H54 (cell line): ENCODE measurements at places on chromosomes 1 and 21.
A peak's percentile ranks its signal among the peaks of the same experiment; 100 is the strongest.

GRCh38 chr1:177200290-177200689 lies 29.5 kb downstream of the BRINP2 start:
- no peak for DNase-seq

DNA sequence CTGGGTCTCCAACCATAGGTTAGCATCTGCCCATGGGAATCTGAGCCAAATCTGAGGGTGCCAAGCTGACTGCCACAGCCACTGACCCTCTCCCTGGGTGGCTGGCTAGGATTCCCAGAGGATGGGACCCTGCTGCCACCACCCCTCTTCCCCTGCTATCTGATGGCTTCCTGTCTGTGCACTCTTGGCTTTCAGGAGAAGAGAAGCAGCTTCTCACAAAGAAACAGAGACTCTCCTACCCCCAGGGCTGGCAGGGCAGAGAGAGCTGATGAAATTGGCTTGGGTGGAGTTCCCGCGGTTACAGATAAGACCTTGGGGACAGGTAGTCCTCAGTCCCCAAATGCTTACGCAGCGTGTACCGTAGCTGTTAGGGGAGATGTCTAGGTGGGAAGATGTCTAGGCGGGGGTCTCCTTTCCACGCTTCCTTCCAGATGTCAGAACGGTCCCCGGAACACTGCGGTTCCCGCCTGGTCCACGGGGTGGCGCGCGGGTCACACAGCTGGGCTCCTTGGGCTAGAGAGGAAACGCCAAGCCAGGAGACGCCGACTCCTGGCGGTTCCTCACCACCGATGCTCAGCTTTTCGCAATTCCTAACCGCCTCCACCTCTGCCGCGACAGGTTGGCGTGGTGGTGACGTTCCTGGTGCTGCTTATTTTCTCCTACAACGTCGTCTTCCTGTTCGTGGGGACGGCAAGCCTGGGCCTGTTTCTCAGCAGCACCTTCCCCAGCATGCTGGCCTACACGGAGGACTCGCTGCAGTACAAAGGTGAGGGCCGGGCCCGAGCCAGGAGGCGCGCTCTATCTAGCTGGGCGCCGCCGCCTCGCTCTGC lies 40.1 kb downstream of the ELK4 start:
- peak; percentile 88 for DNase-seq

DNA sequence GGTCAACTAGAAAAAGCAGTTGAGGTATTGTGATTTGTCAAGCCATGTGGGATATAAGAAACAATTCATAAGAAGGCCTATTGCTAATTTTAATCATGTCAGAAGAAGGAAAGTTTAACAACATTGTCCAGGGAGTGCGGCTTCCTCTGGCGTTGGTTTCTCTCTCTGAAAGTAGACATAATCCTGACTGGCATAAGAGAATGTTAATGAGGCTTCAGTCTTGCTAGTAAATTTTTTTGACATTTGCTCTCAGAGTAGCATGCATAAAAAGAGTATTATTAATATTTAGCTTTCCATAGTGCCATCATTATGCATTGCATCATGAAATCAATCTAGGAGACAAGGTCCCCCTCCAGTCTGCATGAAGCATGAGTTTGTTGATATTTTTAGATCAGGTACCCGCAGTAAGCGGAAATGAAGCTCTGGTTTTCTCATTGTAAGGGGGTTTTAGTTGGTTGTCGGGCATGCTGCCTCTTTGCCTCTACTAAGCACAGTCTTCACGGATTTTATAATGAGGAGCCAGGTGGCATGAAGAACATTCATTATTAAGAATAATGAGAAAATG lies 12.8 kb upstream of the PRDM2 start:
- no peak for DNase-seq

DNA sequence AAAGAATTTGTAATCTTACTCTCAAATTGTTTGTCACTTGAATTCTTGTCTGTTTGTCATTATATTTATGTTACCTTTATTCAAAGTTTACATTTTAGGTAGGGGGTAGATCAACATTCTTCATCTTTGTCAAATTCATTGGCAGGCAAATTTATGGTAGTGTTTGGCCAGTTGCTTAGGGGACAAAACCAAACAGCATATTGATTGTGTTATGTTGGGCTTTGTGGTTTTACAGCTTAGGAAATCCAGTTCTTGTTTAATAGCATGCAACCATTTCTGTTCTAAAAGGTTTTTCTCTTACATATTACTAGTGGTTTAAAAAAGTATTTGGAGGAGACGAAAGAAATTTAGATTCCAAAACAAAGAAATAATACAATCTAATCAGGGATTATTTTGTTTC lies 91.4 kb downstream of the HMCN1 start:
- no peak for DNase-seq
